ENCODE measurements at places on chromosomes 2 and 18.

- no peak for DNase-seq
Measured at GRCh38 chr2:51025906-51026555, 5.9 kb downstream of the NRXN1 start.

GRCh38 chr2:64688909-64689308 is 35.2 kb upstream of the SERTAD2 start:
- no peak for DNase-seq

DNA sequence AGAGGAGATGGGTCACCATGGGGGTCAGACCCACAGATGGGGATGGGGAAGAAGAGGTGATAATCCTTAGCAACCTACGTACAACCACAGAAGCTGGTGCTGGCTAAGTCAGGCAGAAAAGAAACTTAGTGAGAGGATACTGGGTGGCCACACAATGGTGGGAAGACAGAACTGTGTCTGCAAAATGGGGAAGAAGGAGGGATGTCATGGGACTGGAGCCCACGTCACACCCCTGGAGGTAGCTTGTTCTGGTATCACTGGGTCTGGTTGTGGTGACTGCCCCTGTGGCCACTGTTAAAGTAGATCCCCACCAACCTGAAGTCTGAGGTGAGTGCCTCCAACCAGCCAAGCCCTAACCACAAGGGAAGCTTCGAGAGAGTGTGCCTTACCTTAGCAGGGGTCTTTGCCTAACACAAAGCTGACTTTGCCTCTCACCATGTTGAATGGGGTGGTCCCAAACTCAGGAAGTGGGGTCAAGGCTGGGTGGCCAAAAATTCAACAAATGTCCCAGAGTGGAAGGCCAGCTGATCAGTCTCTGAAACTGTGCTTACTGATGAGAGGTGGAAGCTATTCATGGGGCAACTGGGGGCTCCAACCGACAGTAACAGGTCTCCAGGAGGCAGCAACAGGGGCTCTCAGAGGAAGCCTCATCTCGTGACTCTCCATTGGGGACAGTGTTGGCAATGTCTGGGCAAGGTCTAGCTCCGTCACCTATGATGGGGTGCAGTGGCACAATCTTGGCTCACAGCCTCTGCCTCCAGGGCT is 64.8 kb upstream of the SLC1A4 start:
- DNase-seq: no peak

DNA sequence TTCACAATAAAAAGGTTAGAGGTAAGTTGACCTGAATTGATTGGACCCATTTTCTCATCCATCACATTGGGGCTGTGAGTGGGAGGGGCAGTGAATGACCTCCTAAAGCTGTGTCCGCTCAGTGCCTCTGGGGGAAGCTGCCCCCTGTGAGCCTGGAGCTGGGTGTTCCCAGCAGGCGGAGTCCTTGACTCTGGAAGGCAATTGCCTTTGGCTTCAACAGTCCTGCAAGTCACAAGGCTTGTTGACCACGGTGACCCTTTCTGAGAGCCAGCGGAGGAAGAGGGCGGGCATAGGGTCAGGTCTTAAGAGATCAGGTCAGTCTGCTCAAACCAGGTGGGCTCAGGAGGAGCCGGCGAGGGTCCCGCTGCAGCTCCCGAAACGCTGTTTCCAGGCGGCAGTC is 1.1 kb upstream of the CIDEA start:
- no peak for DNase-seq

GRCh38 chr18:33805592-33805991 is 227.6 kb downstream of the ASXL3 start:
- DNase-seq: no peak

DNA sequence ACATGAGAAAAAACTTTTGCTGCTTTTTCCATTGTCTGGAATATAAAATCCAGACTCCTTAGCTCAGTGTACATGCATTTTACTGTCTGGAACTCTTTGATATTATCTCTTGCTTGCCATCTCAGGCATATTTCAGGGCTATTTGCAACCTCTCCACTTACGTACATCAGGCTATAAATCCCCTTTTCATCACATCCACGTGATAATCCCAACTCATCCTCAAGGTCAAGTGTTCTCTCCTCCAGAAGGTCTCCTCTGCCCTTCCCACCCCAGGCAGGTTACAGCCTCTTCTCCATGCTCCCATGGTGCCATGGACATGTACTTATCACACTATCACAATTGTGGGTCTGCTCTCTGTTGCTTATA is 202.5 kb upstream of the RBMS1 start:
- no peak for DNase-seq

- DNase-seq: no peak
Measured at GRCh38 chr2:105777506-105778055, 32.9 kb downstream of the NCK2 start.

GRCh38 chr18:6001867-6002266 is 106.5 kb upstream of the TMEM200C start:
- no peak for DNase-seq

DNA sequence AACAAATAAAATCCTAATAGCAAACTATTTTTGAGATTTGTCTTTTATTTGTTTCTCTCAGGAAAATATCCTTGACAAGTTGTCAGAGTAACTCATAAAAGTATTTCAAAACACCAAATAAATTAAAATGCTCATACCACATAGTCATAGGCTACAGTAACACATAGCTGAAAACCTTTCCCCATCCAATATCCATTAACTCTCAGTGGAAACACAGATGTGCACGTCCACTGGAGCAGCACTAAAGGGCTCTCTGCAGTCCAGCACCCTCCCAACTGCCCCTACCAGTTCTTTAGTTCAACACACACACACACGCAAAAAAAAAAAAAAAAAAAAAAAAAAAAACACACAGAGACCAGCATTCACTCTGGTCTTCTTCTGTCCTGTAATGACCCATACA is 879 bp upstream of the XDH start:
- no peak for DNase-seq

- DNase-seq: peak; percentile 20
Measured at GRCh38 chr2:174341293-174341994, 6.7 kb downstream of the SP9 start.

- DNase-seq: no peak
Measured at GRCh38 chr18:2497797-2498196, 73.5 kb downstream of the METTL4 start.

DNA sequence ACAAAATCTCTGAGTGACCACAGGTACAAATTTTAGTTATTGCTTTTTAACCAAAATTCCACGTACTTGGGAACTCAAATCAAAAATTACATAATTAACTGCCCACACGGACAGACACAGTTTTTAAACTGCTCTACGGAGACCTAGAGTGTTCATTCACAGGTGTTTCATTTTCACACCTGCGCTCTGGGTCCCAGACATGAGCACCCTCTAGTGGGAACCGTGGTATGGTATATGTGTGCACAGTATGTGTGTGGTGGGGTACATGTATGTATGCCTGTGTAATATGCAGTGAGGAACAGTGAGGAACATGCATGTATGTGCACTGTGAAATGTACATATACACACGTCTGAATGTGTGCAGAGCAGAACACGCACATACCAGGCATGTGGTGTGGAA is 65.0 kb downstream of the PPP4R1 start:
- DNase-seq: no peak

- DNase-seq: no peak
Measured at GRCh38 chr2:230944757-230945372, 19.8 kb upstream of the GPR55 start.

DNA sequence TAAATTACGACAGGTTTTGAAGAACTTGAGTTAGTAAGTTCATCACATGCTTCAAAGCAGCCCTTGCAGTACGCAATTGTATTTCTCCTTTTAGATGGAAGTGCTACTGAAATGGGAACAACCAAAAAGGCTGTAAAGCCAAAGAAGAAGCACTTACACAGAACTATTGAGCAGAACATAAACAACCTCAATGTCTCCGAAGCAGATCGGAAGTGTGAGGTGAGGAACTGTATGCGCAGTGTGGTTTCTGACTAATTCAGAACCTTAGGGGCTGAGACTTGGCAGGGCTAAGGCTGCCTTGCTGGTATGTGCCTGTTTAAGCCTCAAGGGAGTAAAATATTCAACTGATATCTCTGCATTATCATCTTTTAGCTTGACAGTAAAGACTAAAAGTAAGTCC is 8.4 kb downstream of the NCAPH start:
- no peak for DNase-seq

DNA sequence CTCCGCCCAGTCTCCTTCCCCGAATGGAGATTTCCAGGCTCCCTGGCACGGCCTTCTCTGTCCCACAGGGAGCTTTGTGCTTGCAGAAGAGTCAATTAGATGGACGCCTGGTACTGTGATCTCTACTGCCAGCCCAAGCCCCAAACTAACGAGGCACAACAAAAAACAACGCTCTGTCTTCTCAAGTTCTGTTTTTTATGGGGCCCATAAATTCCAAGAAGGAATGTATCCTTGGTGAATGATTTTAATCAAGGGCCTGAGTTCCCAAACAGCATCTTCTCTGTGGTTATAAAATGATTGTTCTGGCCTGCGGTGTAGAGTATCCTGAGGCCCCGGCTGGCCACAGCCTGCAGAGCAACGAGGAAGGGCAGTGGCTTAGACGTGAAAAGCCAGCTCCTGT is 219.5 kb downstream of the CLIP4 start:
- no peak for DNase-seq

DNA sequence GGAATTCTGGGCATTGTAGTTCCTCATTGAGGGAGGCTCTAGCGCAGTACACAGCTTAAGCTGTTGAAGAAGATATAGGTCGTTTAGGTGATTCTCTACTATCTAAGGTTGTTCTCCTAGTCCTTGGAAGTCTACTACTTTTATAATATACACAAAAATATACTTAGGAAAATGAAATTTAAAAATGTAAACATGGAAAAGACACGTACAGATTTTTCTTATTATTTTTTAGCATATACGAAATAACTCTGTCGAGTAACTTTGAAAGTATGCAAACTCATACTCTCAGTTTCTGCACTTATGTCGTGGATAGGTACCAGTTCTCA is 272 bp upstream of the FASTKD1 start:
- no peak for DNase-seq

DNA sequence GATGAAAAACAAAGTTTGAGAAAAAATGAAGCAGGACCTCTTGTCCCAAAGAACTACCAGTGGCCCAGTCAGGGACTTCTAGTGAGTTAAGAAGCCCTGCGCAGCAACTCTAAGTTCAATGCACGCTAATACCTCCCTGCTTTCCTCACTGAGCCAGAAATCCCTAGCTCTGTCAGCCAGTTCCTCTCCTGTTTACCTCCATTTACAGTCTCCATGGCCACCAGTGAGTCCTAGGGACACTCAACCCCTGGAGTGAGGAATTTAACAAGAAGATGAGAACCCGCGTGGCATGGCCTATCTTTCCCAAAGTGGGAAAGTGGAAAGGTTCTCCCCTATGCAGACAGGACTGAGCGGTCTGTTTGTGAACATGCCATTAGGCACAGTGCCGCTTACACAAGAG is 31.0 kb downstream of the MRPL33 start:
- no peak for DNase-seq

DNA sequence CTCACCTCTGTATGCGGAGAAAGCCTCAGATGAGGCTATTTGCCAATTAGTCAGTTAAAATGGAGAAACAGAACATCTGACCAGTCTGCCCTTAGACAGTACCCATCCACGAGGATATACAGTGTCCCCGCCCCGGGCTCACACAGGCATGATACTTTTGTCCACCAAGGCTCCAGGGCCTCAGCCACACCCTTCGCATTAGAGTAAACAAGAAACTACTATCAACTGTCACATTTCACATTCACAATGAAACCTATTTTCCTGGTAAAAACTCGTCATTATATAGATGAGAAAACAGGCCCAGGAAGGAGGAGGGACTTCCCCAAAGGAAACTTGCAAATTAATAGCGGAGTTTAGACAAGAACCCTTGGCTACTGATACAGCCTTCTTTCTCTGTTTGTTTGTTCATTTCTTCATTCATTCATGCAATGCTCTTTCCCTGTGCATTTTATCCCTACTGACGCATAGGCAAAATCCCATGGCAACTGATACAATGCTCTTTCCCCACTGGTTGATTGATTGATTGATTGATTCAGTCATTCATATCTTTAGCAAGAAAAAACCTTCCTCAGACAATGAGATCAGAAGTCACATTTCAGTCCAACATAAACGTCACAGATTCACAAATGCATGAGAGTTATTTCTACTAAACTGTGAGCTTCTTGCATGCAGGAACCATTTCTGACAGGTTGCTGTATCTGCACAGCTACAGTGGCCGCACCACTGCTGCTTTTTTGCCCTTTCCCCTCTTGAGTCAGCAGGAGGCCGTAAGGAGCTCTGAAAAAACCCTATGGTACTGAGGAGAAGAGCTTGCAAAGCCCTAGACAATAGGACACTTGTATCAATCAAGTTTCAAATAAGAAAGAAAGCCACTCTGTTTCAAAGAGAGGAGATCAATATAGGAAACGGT is 777.1 kb downstream of the RNF144A start:
- no peak for DNase-seq

DNA sequence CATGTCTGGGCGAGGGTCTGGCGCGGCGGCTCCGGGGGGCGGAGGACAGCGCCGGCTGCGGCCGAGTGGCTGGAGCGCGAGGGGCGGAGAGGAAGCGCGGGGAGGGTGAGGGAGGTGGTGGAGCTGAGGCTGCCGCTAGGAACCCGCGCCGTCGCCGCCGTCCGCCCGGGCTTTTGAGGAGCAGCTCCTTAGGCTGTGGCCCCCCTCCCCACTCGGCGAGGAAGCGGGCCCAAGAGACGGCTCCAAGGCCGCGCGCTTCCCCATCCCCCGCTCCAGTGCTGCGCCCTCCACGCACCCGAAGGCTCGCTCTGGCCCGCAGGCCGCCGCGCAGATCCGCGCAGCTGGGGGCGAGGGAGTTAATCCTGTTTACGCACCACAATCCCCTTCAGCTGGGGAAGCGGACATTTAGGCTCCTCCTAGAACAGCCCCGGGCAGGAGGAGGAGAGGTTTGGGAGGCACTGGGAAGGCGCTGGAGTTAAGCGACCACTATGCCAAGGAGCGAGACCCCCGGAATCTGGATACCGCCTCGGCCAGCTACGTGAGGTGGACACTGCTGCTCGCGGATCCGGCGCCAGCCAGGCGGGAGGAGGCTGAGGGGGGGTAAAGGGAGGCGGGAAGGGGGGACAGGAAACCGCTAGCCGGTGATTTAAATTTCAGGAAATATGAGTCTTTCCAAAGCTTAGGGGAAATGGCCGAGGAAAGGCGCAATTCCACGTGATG is at the start of gene CNRIP1:
CNRIP1 (minus strand) TSS at position 552 of the 720 bp plus-strand sequence; CDS start at position 3, 549 bp downstream.
- DNase-seq: peak; percentile 57

DNA sequence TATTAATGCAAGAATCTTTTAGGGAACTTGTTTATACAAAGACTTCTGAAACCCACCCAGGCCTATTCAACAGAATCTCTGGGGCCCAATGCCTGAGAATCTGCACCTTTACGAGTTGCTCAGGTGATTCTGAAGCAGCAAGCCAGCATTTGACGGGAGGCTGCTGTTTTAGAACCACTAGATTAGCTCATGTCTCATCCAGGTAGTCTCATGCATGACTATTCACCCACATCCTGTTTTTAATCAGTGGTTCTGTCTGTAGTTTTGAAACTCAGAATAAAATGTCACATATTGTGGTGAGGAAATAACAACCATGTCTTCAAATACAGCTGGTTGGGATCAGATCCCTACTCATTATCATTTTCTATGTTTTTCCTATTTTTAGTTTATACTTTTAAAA is 39.5 kb downstream of the CYTIP start:
- DNase-seq: no peak

GRCh38 chr2:43313642-43314017 is 87.2 kb upstream of the ZFP36L2 start:
- DNase-seq: no peak
